ENCODE measurements at places on chromosomes 3 and 15.

- no peaks in the 10 kb centered on the region for H3K36me3 ChIP-seq
- H3K27ac ChIP-seq = no peak overlapping the region
- H3K4me3 ChIP-seq = no peak overlapping the region
- no peaks in the 10 kb centered on the region for H3K4me1 ChIP-seq
- H3K27me3 ChIP-seq = no peaks in the 10 kb centered on the region
- DNase-seq = no peak
Observed at GRCh38 chr3:155325263-155325835, 31.9 kb upstream of the STRIT1 start.

GRCh38 chr15:29799859-29800258, 22.4 kb downstream of the TJP1 start:
- H3K4me3 ChIP-seq = no peak overlapping the region
- DNase-seq = no peak
- H3K36me3 ChIP-seq = no peaks in the 10 kb centered on the region
- H3K4me1 ChIP-seq = no peaks in the 10 kb centered on the region
- H3K27ac ChIP-seq = no peak overlapping the region
- peaks cover 10% of the 10 kb centered on the region for H3K27me3 ChIP-seq

DNA sequence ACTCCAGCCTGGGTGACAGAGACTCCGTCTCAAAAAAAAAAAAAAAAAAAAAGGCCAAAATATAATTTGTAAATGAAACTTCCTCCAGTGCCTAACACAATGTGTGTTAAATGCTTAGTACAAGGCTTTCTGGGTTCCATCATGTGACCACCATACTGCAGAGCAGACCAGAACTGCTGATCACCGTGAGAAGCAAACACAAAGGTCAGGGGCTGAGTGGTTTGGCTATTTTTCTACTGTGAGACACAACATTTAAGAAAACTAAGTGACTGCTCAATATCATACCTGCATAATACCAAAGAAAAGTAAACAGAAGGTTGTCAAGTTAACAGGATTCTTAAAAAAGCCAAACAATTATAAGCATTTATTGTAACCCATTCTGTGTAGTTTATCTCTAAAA, 13.2 kb downstream of the ABCC5 start:
- no peak overlapping the region for H3K27ac ChIP-seq
- no peaks in the 10 kb centered on the region for H3K27me3 ChIP-seq
- no peak for DNase-seq
- peaks cover 1% of the 10 kb centered on the region for H3K36me3 ChIP-seq
- peaks cover 33% of the 10 kb centered on the region for H3K4me1 ChIP-seq
- H3K4me3 ChIP-seq = no peak overlapping the region

GRCh38 chr3:116512281-116512680, 67.0 kb upstream of the LSAMP start:
- DNase-seq = no peak
- no peaks in the 10 kb centered on the region for H3K27me3 ChIP-seq
- H3K4me3 ChIP-seq = no peak overlapping the region

- H3K27ac ChIP-seq = no peak overlapping the region
- DNase-seq = no peak
- H3K36me3 ChIP-seq = peaks cover 75% of the 10 kb centered on the region
- no peak overlapping the region for H3K4me3 ChIP-seq
Observed at GRCh38 chr3:14151471-14152083, 26.7 kb downstream of the TMEM43 start.
